ENCODE measurements at places on chromosomes 6 and 20.

DNA sequence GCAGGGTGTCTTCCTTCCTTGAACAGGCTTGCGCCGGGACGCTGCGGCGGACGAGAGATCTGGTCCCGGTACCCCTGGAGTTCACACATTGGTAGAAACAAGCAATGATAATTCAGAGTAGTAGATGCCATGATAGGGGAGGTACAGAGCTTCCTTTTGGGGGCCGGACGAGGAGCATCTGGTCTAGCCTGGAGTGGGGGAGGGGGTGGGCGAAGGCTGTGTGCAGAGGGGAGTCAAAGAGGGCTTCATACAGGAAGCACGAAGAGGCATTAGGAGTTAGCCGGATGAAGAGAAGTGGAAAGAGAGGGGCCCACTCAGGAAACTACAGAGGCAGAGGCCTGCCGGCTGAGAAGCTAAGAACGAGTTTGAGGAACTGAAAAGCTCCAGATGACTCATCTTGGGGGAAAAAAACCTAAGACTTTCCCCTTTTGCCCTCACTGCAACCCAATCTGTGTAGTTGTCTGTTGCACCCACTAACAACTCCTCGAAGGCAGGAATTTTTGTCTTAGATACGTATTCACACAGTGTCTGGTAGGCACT, 611 bp downstream of the CNPY3 start:
- no peak for DNase-seq

DNA sequence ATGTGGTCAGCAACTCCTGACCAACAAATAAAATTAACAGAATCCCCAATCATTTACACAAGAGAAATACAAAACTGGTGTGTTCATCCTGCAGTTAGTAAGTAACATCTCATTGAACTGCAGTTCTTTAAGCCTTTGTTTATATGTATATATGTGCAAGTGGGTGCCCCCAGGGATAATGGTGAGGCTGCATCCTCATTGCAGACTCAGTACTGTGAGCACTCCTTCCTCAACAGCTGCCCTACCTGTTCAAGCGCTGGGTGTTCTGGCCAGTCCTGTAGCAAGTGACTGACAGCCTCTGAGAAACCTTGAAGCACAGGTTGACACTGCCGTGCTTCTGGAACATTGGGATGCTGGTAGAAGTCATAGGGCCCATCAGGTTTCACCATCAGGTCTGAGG, 49.8 kb upstream of the LYRM2 start:
- no peak for DNase-seq

DNA sequence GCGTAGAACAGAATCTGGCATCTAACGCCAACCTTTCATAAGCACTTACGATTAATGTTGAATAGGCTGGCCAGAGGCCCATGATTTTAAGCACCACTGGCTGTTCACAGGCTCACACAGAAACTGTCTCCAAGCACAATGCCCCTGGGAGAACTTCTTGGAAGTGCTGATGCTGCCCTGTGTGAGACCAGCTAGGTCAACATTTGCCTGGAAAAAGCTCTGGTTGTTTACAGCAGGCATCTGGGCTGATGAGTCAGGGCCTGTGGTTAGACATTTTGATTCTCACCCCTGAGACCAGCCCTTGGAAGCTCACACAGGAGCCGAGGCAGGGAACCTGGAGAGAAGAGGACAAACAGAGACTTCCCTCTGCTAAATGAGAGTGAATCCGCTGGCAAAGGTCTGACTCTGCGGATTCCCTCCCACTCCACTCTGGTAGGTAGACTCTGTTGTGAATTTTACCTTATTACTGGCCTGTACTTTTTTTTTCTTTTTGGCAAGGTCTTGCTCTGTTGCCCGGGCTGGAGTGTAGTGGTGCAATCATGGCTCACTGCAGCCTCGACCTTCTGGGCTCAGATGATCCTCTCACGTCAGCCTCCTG, 6.8 kb upstream of the SULF2 start:
- no peak for DNase-seq

GRCh38 chr6:91633374-91634111, 1046.7 kb upstream of the MAP3K7 start:
- DNase-seq: no peak

GRCh38 chr6:18081025-18081668, 41.3 kb downstream of the NHLRC1 start:
- DNase-seq: no peak

DNA sequence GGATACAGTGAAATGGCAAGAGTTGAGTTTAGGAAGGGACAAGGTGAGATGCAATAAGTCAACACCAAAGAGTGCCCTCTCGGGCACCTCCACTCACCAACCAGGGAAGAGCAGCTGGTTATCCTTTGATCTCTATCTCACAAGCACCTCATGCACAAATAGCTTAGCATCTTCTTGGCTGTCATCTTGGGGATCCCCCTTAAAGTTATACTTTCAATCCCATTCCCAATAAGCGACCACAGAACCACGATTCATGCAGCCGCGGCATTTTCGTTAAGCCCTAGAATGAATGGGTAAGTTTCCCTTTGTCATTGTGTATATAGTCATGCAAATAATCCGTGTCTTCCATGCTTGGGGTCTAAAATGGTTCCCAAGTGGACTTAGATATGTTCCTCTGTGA, 73.5 kb downstream of the ADTRP start:
- DNase-seq: no peak
